ENCODE measurements at places on chromosomes 11 and 22. TPM values are rescaled to one million over a fixed set of nuclear protein-coding genes. Genes with fewer than 3 reads are reported as not detected.

UPK3A gene
- total RNA-seq = not detected

PGA5 gene
- total RNA-seq = not detected

OR52A1 gene
- not detected for total RNA-seq

SUSD2 gene
- 0.80 TPM for total RNA-seq

OR6M1 gene
- not detected for total RNA-seq

OR4A16 gene
- not detected for total RNA-seq

FAT3 gene
- total RNA-seq = not detected

TEAD1 gene
- not detected for total RNA-seq

ENTHD1 gene
- not detected for total RNA-seq

GRAP2 gene
- total RNA-seq = 65.3 TPM

PRR33 gene
- not detected for total RNA-seq

OTOG gene
- not detected for total RNA-seq

PRPF19 gene
- 63.2 TPM for total RNA-seq

NCAM1 gene
- not detected for total RNA-seq

MS4A4A gene
- not detected for total RNA-seq

OR52H1 gene
- total RNA-seq = 0.22 TPM

MOGAT2 gene
- total RNA-seq = not detected

ISX gene
- total RNA-seq = not detected

FAM83F gene
- 6.8 TPM for total RNA-seq

KRTAP5-11 gene
- total RNA-seq = not detected

ROM1 gene
- 0.42 TPM for total RNA-seq

OR5AK2 gene
- total RNA-seq = not detected

SSTR3 gene
- 1.9 TPM for total RNA-seq

RRP7A gene
- total RNA-seq = 48.3 TPM

OR8G5 gene
- not detected for total RNA-seq

CARNS1 gene
- 9.9 TPM for total RNA-seq

TP53I11 gene
- total RNA-seq = 4.6 TPM

CPT1B gene
- total RNA-seq = 68.3 TPM

TRIM5 gene
- total RNA-seq = 5.9 TPM

CRYBB3 gene
- total RNA-seq = not detected

SPTBN2 gene
- not detected for total RNA-seq

OR8D1 gene
- total RNA-seq = not detected

P2RY2 gene
- not detected for total RNA-seq

MEI1 gene
- total RNA-seq = 64.4 TPM

WNT7B gene
- not detected for total RNA-seq

MS4A7 gene
- not detected for total RNA-seq

SYT13 gene
- not detected for total RNA-seq

RASD2 gene
- 1.6 TPM for total RNA-seq

LRRC75B gene
- total RNA-seq = not detected

TTC36 gene
- total RNA-seq = 0.56 TPM

TMEM121B gene
- total RNA-seq = 0.08 TPM

POU2AF2 gene
- not detected for total RNA-seq

BIK gene
- total RNA-seq = 1.6 TPM

TRIM34 gene
- 3.0 TPM for total RNA-seq

MAJIN gene
- 0.55 TPM for total RNA-seq

CSRP3 gene
- not detected for total RNA-seq

CBX6 gene
- total RNA-seq = 41.6 TPM

All from CD4-positive, alpha-beta T cell (primary cell).